ENCODE measurements at places on chromosomes 1 and 21.

DNA sequence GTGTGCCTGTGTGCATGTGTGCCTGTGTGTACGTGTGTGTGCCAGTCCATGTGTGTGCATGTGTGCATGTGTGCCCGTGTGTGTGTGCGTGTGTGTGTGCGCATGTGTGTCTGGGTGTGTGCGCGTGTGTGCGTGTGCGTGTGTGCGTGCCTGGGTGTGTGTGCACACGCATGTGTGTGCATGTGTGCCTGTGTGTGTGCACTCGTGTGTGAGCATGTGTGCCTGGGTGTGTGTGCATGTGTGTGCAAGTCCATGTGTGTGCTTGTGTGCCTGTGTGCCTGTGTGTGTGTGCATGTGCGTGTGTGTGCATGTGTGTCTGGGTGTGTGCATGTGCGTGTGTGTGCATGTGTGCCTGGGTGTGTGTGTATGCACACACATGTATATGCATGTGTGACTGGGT is 28.7 kb upstream of the COL6A2 start:
- DNase-seq = no peak

- no peak for DNase-seq
Observed at GRCh38 chr21:39050841-39051587, 132.2 kb downstream of the PSMG1 start.

- DNase-seq = no peak
Observed at GRCh38 chr1:53561503-53562105, 102.4 kb downstream of the DMRTB1 start.

- no peak for DNase-seq
Observed at GRCh38 chr1:214249651-214250050, 31.3 kb upstream of the SMYD2 start.

DNA sequence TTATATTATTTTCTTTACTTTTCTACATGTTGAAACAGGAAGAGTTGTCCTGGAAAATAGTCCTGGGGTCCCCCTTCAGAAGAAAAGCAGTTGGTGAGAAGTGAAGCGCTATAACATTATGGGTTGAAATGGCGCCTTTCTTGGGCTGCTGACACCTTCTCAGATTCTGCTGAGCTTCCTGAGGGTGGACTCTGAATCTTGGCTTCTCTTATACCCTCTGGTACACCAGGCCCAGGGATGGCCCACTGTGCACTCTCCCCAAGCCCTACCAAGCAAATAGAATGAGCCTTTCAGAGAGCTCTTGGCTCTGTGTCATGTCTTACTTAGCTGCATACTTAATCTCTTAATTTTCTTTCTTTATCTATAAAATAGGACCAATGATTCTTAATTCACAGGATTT is 42.3 kb downstream of the CD247 start:
- no peak for DNase-seq

GRCh38 chr1:8283058-8283884 is 34.6 kb upstream of the SLC45A1 start:
- peak; percentile 47 for DNase-seq

All from RPMI7951 (cell line).